GM23338 (cell line): ENCODE measurements at places on chromosomes 3 and 15. TPM values are rescaled to one million over a fixed set of nuclear protein-coding genes. Genes with fewer than 3 reads are reported as not detected.
A peak's percentile ranks its signal among the peaks of the same experiment; 100 is the strongest.

- DNase-seq, result no peak
- H3K4me1 ChIP-seq, result no peaks in the 10 kb centered on the region
- no peaks in the 10 kb centered on the region for H3K36me3 ChIP-seq
- H3K27ac ChIP-seq, result no peak overlapping the region
- H3K27me3 ChIP-seq, result no peaks in the 10 kb centered on the region
- no peak overlapping the region for H3K4me3 ChIP-seq
These were observed 19.3 kb upstream of the ATP10A start for GRCh38 chr15:25882466-25882865.

GRCh38 chr3:10358309-10358980 is 37.5 kb upstream of the SEC13 start:
- H3K27ac ChIP-seq, result no peak overlapping the region
- H3K27me3 ChIP-seq, result no peaks in the 10 kb centered on the region
- no peak overlapping the region for H3K4me3 ChIP-seq
- H3K36me3 ChIP-seq, result no peaks in the 10 kb centered on the region

DNA sequence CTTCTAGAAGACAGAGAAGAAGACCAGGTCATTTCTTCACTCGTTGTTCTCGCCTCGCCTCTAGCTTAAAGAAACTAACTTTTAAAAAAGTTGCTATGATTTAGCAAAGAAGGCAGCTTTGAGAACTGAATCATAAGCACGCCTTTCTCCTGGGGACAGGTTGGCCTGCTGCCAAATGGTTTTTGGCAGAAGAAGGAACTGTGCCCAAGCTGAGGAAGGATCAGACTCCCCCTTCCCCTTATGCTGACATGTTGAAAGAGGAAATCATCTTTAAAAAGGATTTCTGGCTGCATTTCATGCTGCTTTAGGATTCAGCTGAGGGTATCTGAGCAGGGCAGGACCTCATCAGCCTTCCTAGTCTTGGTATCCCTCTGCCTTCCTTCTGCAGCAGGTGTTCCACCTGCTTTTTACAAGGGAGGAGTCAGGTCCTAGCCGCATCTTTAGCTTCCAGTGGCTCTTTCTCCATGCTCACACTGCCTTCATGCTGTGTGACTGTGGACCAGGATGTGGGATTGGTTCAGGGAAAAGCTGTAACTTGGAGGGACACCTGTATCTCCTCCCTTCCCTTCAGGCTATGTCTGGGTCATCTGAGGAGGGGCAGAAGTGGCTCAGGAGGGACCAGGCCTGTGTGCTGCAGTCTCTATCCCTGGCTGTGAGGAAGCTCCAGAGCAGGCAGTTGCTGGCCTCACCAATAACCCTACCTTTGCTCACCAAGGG is 34.1 kb upstream of the HACD2 start:
- H3K27ac ChIP-seq, result no peak overlapping the region
- no peaks in the 10 kb centered on the region for H3K27me3 ChIP-seq
- no peaks in the 10 kb centered on the region for H3K36me3 ChIP-seq
- no peak for DNase-seq
- H3K4me1 ChIP-seq, result peaks cover 9% of the 10 kb centered on the region; the same call in 1 of the 2 replicates

DNA sequence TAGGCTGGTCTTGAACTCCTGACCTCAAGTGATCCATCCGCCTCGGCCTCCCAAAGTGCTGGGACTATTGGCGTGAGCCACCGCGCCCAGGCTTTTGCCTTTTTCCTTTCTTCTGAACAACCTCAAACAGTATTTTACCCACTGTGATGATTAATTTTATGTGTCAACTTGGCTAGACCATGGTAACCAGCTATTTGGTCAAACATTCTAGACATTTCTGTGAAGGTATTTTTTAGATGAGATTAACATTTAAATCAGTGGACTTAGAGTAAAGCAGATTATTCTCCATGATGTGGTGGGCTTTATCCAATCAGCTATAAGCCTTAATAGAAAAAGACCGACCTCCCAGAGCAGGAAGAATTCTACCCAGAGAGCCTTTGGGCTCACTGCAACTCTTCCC is 6.0 kb downstream of the SPATA12 start:
- no peaks in the 10 kb centered on the region for H3K36me3 ChIP-seq
- DNase-seq, result no peak
- no peak overlapping the region for H3K4me3 ChIP-seq
- no peaks in the 10 kb centered on the region for H3K27me3 ChIP-seq
- H3K4me1 ChIP-seq, result peaks cover 15% of the 10 kb centered on the region
- H3K27ac ChIP-seq, result no peak overlapping the region

- no peaks in the 10 kb centered on the region for H3K36me3 ChIP-seq
- DNase-seq, result no peak
- peaks cover 24% of the 10 kb centered on the region for H3K4me1 ChIP-seq
- peak overlapping the region; percentile 45; the same call in 1 of the 2 replicates for H3K27ac ChIP-seq
These were observed 13.2 kb downstream of the USP13 start for GRCh38 chr3:179666030-179666429.

- H3K4me1 ChIP-seq, result no peaks in the 10 kb centered on the region
- DNase-seq, result peak; percentile 63
- no peaks in the 10 kb centered on the region for H3K36me3 ChIP-seq
These were observed 563.8 kb downstream of the TBL1XR1 start for GRCh38 chr3:176633511-176633910.

DNA sequence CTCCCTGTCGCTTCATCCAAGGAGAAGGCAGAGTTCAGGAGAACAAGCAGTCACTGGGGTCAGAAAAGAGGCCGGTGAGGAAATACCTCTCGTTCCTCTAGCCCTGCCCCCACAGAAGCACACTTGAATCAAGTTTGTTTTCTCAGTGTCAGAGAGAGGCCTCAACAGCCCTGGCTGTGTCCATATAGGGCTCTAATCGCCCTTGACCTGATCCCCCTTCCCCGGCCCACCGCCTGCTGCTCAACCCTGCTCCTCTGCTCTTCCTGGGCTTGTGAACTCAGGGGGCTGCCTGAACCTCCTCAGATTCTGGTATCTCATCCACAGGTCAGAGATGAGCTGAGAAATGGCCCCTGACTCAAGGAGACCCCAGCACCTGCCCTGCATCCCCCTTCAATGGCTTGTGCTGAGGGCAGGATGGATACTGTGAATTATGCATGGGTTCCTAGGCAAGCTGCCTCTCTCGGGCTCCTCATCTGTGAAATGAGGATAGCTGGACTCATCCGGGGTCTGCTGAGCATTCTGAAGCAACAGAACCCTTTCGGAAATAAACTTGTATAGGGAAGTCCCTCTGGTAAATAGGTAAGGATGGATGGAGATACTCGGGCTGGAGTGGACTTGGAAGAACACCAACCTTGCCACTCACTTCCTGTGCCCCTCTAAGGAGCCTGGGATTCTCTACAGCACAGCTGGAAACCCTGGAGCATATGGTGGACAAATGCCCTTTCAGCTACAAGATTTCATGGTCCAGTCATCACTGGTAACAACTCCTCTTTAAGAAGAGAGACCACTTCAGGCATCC is 147.5 kb downstream of the STT3B start:
- DNase-seq, result peak; percentile 33
- H3K4me1 ChIP-seq, result no peaks in the 10 kb centered on the region
- H3K27me3 ChIP-seq, result no peaks in the 10 kb centered on the region
- H3K27ac ChIP-seq, result no peak overlapping the region

Gene MCF2L2
- total RNA-seq, result 9.0 and 14.6 TPM in 2 replicates

Gene CFAP100
- 0.07 TPM in 1 of 2 replicates, not detected in the other for total RNA-seq

Gene ACOX2
- total RNA-seq, result 0.31 and 1.1 TPM in 2 replicates

Gene PPM1L
- total RNA-seq, result 20.9 and 26.4 TPM in 2 replicates

Gene RARRES1
- 0.10 TPM in 1 of 2 replicates, not detected in the other for total RNA-seq

Gene AZI2
- 18.6 and 24.5 TPM in 2 replicates for total RNA-seq
